ENCODE measurements at places on chromosomes 2 and 18.

- DNase-seq = peak; percentile 36
Measured at GRCh38 chr2:60306267-60306861, 247.1 kb downstream of the BCL11A start.

- DNase-seq = no peak
Measured at GRCh38 chr2:200767111-200767885, 44.4 kb upstream of the BZW1 start.

DNA sequence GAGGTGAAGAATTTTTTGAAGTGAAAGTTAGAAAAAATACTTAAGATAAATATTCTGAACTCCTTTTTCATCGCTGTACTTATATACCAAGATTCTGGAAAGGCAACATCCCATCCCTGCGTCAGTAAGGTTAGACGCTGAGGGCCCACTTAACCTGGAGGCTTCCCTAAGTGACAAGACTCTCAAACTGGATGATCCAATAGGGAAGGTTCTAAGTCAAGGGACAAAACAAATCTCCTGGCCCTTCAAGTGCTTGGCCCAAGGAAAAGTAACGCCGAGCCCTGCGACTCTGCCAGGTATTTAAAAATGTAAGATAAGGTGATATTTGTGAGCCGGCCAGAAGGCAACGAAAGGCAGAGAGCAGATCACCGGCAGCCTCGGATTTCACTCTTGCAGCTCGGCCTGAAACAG is 1.3 kb downstream of the STK39 start:
- no peak for DNase-seq

DNA sequence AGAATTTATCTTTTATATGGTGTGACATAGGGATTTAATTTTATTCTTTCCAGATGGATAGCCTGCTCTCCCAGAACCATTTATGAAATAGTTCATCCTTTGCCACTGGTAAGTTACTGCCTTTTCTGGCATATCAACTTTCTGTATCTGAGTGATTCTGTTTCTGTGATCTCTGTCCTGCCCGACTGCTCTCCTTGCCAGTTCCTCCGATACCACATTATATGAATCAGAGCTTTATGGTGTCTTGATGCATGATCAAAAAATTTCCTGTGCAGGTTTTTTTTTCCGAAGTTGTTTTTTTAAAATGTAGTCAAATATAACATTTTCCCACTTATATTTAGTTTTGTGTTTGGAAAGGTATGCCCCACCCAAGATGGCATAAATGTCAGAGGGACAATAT is 242.5 kb downstream of the CYP26B1 start:
- DNase-seq = no peak

- DNase-seq = no peak
Measured at GRCh38 chr2:206080927-206081326, 5.0 kb downstream of the INO80D start.

DNA sequence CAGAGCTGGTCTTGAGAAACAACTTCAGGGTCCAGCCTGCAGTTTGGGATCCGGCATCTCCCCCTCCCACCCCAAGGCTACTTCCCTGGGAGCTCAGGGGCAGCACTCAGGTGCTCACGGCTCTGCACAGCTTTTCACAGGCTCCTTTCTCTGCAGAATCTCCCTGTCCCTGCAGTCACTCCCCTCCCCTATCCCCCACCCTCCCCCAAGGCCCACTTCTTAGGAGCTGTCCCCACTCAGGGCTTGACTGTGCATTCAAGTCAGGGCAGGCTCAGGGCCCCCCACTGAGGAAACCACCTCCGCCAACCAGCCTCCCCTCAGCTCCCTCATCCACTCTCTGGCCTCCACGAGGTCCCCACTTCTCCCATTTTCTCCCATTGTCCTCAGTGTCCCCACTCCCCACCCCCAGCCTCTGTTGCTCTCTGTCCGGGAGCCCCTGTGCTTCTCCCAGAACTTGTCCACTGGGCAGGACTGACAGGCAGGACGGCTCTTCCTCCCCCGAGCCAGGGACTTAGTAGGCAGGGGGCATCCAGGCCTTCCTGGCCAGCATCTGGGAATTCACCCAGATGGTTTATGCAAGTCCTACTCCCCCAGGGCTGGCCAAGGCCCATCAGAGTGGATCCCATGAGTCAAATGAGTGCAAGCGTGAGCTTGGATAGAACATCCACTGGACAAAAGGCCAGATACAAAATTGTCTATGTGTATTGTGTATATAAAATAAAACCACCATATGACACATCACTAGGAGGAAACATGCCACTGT is 7.6 kb downstream of the NMUR1 start:
- no peak for DNase-seq

- DNase-seq = peak; percentile 78
Measured at GRCh38 chr2:203659331-203660049, 46.9 kb upstream of the CD28 start.

DNA sequence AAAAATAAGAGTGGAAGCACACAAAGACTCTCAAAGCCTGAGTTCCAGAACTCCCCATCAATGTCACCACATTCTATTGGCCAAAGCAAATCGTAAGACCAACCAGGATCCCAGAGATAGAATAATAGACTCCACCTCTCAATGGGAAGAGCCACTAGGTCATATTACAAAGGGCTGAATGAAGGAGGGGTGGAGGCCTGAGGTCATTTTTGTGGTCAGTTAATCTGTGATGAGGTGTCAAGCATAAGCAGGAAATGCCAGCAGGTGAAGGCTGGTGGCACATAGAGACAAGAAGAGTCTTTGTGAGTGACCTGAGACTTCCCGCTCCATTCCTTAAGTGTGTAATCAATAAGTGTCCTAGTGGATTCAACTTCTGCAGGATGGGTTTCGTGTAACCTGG is 144.3 kb downstream of the TFCP2L1 start:
- no peak for DNase-seq

- no peak for DNase-seq
Measured at GRCh38 chr2:56713161-56713676, 529.4 kb downstream of the CCDC85A start.

DNA sequence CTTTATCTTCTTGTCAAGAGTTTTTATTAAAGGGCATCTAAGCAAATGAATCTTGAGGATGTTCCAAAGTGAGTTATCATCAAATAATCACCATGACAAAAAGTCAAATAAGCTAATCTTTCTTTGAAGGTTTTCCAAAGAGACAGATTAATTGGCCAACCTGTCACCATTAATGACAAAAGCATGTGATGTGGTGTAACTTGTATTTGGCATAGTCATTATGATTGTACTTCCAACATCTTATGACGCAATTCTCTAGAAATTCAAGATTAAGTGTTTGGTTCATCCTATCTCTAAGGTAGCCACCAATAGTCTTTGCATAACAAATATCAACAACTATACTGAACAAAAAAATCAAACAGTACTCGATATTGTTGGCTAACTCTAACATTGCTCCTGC is 28.6 kb downstream of the RBMS1 start:
- peak; percentile 20 for DNase-seq

- DNase-seq = peak; percentile 15
Measured at GRCh38 chr2:209977386-209978239, 24.8 kb upstream of the RPE start.

GRCh38 chr2:27583390-27583915 is 611 bp downstream of the ZNF512 start:
- DNase-seq = peak; percentile 38

- DNase-seq = no peak
Measured at GRCh38 chr2:904246-905024, 46.2 kb upstream of the SNTG2 start.

GRCh38 chr18:48121752-48122151 is 191.3 kb upstream of the SMAD2 start:
- DNase-seq = no peak

- peak; percentile 81 for DNase-seq
Measured at GRCh38 chr18:76496194-76496890, 1.3 kb upstream of the ZNF516 start.

GRCh38 chr18:58532298-58532697 is 96.6 kb downstream of the ALPK2 start:
- no peak for DNase-seq

DNA sequence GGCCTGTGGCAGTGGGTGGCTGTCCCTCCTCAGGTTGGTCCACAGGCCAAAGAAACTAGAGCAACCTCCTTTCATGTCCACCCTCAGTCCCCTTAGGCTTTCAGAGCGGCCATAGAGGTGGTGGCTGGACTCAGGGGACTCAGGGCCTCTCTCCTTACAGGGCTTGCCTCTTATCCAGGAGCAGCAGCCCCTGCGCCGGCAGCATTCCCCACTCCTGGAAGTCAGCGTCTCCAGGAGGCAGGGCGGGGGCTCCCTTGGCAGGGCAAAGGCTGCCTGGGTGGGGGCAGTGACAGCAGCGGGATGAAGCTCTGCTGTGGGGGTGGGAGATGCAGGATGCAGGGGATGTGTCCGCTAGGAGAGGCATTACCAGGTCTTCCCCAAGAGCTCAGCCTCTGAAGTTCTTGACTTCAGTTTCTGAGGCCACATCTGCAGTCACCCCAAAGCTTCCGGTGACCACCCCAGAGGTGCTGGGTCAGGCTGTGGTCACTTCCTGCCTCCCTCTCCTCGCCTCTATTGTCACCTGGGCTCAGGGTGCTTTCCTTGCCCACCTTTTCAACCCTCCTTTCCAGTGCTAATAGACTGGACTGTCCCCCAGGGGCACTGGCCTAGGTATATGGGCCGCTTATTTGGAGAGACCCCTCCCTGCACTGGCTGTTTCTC is 8.6 kb upstream of the GPR55 start:
- DNase-seq = no peak

- no peak for DNase-seq
Measured at GRCh38 chr2:137437386-137437785, 526.9 kb upstream of the HNMT start.

DNA sequence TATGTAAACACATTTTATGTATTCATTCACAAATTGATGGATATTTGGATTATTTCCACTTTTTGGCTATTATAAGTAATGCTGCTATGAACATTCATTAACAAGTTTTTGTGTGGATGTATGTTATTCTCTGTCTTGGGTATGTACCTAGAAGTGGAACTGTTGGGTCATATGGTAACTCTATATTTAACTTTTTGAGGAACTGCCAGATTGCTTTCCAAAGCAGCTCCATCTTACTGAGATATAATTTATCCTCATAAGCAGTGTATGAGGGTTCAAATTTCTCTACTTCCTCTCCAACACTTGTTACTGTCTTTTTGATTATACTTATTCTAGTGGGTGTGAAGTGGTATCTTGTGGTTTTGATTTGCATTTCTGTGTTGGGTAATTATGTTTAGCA is 7.1 kb upstream of the EML6 start:
- DNase-seq = no peak

DNA sequence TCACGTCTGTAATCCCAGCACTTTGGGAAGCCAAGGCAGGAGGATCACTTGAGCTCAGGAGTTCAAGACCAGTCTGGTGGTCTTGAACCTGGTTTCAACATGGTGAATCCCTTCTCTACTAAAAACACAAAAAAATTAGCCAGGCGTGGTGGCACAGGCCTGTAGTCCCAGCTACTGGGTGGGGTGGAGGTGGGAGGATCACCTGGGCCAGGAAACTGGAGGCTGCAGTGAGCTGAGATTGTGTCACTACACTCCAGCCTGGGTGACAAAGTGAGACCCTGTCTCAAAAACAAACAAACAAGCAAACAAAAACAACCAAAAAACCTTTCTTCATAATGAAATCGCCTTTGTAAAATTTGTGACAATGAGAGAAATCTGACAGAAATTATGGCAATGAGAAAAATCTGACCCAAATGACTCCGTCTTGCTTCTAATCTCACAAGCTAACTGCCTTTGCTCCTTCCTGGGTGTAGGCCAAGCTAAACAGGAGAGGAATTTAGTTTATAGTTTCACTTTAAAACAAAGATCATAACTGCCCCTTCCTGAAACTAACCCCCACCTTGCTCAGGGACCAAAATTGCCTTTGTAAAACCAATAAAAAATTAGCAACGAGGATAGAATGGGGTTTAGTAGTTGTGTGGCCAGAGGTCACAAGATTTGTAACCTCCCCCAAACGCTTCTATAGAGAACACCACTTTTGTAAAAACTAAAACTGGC is 60.7 kb upstream of the KIF5C start:
- no peak for DNase-seq

DNA sequence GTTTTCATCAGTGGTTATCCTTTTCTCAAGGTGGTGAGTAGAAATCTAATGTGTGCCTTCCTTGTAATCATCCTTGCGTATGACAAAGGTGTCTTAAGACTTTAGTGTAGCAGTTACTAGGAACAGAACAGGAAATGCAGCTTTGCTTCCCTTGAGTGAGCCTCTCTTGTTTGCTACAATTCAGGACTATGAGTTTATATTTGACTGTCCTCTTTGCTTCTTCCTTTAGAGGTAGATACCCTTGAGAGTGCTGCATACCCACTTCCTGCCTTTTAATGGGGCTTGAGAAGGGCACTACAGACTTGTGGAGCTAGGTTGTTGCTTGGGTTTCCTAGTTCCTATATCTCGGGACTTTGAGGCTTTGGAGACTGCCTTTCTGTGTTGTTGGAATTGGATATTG is 3.8 kb downstream of the KCNJ13 start:
- DNase-seq = no peak

GRCh38 chr2:48092846-48093803 is 186.8 kb upstream of the FBXO11 start:
- no peak for DNase-seq

DNA sequence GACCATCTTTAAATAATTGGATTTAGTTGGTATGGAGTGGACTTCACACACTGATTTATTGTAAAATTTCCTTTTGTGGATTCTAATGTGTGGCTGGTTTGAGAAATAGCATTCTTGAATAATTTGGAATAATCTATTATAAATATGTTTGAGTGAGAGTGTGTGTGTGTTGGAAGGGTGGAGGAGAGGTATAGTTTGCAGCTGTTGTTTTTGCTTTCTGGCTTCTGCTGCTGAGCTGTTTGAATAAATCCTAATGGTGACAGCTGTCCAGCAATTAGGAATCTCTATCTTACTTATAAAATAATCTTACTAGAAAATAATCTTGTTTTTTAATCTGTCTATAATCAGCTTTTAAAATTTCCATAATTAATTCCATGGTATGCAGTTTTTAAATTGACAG is 1283.0 kb upstream of the CDH2 start:
- DNase-seq = no peak

DNA sequence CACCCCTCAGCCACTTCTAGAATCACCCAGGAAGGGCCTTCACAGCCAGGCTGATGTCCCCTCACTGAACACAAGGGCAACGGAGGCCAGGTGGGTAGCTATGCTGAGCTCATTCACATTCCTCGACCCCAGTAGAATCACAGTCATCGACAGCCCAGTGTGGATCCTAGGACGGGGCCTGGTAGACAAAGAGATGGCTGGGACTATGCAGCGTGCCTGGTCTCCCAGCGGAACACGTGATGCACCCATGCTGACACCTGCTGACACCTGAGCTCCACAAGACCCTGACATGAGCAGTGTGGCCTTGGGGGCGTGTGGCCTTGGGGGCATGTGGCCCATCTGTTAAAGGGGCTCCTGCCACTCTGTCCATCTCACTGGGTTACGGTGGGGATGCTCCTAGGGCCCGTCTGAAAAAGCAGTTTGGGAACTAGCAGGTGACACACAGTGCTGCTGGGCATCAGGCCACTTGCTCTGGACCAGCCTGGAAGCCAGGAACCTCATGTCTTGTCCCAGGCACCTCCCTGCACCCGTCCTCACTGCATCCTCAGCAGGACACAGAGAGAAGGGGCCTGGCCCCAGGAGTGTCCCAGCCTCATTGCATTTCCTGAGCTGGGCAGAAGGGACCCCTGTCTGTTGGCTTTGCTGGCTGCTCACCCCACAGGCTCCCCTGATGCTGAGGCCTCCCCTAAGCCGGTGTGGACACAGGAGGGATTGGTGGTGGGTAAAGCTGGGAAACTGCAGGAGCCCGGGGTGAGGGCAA is 9.7 kb downstream of the ECEL1 start:
- DNase-seq = no peak

- DNase-seq = no peak
Measured at GRCh38 chr18:79326413-79327198, 69.1 kb upstream of the NFATC1 start.

GRCh38 chr18:23401400-23402347 is 51.4 kb upstream of the RIOK3 start:
- DNase-seq = no peak

- DNase-seq = no peak
Measured at GRCh38 chr2:20190170-20190569, 34.8 kb downstream of the SDC1 start.

Data from inflammatory macrophage (primary cell).